ENCODE measurements at places on chromosomes 3 and 15.

GRCh38 chr3:183892610-183893214 lies 8.0 kb upstream of the PARL start:
- DNase-seq: no peak

DNA sequence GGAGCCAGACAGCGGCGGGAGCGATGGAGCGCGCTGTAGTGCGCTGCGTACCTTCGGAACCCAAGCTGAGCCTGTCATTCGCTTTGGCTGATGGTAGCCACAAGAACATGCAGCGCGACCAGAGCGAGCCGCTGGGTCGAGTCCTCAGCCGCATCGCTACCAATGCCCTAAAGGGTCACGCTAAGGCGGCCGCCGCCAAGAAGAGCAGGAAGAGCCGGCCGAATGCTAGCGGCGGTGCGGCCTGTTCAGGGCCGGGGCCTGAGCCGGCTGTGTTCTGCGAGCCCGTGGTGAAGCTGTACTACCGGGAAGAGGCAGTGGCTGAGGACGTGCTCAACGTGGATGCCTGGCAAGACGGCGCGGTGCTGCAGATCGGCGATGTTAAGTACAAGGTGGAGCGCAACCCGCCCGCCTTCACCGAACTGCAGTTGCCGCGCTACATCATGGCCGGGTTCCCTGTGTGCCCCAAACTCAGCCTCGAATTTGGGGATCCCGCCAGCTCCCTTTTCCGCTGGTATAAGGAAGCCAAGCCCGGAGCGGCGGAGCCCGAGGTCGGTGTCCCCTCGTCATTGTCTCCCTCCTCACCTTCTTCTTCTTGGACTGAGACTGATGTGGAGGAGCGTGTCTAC lies 498 bp downstream of the PDE12 start:
- DNase-seq: no peak

DNA sequence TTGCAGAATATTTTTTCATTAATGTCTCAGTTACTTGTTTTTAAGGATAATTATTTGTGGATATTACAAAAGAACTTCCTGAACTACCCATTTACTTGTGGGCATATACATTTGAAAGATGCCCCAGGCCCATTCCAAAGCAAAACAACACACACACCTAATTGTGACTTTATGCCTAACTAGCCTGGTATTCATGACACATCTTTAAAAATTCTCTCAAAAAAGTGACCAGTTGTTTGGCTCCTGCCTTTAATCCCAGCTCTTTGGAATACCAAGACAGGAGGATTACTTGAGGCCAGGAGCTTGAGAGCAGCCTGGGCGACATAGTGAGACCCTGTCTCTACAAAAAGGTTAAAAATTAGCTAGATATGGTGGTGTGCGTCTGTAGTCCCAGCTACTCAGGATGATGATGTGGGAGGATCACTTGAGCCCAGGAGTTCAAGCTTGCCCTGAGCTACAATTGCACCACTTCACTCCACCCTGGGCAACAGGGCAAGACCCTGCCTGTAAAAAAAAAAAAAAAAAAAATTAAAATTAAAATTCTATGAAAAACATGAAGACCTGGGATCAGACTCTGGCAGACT lies 51.7 kb upstream of the SLC4A7 start:
- DNase-seq: no peak

- no peak for DNase-seq
These were observed 208.9 kb upstream of the TPM1 start for GRCh38 chr15:62833646-62834045.

- no peak for DNase-seq
These were observed 57.6 kb downstream of the GALK2 start for GRCh38 chr15:49227602-49228001.

DNA sequence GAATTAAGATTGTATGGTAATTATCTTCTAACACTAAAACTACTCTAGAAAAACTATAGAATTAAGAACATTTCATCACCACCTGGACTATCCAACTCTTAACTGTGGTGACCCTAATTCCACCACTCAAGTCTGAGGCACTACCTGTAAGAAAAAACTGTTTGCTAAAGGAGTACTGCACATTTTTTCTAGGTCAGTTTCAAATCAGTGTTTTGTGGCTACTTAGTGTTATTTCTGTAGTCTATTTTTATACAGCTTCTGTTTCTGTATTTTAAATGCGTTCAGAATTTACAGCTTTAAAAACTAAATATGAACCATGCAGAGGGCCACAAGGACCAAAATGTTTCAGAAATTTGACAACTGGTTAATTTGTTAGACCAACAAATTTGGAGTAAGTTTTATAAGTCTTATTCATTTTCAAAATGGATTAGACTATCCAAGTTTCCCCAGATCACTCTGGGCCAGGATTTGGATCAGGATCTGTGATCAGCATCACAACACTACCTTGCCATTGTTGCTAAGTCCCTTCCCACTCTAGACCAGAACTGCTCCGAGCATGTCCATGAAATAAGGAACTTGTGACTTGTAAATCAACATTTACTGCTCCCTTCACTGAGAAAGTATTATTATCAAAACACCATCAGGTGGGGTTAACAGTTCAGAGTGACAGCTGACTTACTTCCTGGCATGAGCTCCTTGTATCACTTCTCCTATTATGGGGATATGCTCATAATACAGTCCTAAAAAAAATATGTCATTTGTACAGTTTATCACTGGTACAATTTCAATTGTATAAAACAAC lies 8.6 kb downstream of the GLT8D1 start:
- DNase-seq: no peak

DNA sequence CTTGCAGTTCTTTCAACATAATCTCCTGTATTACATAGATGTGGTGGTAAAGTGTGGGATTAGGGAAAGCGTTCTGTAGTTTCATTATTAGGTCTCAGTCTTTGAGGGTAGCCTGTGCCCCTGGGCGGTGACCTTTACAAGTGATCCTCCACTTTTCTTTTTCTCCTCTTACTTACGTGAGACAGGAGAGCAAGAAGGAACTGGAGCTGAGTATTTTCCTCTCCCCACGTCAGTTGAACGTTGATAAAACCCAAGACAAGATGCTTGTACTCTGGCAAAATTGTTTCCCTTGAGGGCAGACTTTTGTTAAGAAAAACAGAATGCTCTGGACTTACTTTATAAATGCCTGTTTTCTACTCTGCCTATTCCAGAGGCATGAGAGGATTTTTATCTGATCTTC lies 378.7 kb downstream of the ZNF385D start:
- DNase-seq: no peak

- DNase-seq: no peak
These were observed 47.4 kb upstream of the PCSK6 start for GRCh38 chr15:101536875-101537405.

DNA sequence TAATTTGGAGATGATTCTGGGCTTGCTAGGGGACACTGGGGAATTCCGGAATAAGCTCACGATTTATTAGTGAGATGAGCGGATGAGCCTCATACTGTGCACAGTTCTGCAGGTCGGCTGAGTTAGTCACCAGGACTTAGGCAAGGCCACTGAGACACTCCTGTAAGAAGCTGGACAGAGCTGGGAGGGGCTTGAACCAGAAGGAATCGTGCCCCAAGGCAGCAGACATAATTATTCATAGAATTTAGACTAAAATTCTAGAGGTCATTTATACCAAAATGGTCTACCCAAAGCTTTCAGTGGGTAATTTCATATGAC lies 121.4 kb downstream of the VGLL4 start:
- no peak for DNase-seq

DNA sequence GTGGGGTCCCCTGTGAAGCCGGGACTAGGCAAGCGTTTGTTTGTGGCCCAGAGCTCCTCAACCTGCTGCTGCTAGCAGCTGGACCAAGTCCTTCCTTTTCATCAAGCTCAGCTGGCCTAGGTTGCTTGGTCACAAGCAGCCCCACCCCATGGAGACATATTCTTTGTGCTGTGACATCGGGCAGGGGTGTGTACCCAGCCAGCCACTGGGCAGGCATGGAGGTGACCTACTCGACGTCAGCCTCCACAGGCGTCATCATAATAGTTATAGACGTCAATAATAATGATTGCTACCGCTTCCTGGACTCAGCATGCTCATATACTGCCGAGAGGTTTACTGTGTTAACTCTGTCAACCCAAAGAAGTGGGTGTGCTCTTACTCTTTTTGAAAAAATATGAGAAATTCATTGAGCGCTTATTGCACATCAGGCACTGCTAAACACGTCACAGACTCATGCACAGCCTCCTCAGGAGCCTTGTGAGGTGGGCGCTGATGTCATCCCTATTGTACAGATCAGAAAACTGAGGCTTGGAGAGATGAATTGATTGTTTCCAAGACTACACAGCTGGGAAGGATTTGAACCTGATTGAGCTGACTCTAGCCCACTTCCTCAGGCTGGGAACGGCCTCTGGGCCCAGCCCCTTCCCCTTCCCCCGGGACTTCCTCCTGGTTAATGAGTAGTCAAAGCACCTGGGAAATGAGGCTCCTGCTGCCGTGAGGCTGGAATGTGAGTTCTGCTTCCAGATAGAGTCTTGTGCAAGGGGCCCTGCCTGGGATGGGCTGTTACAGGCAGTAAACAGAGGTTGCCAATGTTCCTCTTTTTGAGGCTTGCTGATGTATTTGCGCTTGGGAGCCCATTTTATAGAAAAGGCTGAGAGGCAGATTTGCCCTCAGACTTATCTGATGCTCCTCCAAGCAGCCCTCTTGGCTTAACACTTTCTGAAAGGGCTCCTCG lies 16.2 kb downstream of the SLC6A6 start:
- no peak for DNase-seq

GRCh38 chr15:86906376-86906775 lies 826.7 kb downstream of the AGBL1 start:
- no peak for DNase-seq

DNA sequence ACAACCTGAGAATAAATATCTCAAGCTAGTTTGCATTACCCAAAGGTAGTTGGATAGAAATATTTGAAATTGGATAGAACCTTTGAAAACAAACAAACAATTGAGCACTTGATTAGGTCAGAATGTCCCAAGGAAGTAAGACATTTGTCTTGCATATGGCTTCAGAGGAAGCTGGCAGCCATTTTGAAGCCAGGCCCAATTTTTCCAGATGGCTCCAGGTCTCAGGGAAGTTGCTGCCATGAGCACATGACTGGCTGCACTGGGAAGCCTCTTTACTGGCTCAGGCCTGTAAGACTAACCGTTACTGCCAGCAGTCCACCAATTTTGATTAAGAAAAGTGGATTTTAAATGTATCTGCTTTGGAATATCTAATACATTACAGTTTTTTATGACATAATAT lies 448.9 kb upstream of the DPH6 start:
- no peak for DNase-seq

DNA sequence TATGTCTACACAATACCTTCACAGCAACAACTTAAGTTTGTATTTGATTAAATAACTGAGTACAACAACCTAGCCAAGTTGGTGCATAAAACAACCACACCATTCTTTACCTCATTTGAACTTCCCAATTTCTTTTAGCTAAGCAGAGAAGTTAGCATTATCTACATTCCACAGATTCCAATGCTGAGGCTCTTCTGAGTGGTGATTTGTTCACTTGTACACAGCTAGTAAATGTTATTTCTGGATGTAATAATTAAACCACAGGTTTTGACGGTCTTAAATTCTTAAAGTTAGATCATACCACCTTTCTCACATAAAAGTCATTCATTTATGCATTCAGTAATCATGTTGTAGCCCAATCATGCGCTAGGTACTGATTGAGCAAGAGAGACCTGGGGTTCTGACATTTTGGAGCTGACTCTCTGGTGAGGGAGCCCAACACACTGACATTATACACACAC lies 102.5 kb downstream of the SST start:
- peak; percentile 76 for DNase-seq

DNA sequence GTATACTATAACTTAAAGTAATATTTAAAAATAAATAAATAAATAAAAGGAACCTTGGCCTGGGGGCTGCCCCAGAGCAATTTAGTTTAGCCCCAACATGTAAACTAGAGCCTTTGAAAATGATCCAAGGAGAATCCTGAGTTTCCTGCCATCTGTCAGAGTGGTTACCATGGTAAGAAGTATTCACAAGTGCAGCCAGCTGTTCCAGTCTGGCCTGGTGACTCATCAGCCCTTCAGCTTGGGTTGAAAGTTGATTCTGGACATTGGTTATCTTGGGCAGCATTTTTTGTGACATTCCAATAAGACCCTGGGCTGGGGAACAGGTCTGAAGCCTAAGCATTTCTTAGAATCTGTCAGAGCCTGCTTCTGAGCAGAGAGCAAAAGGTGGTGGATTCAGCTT lies 72.7 kb upstream of the LRTM1 start:
- DNase-seq: peak; percentile 59

GRCh38 chr15:57165992-57166391 lies 210.3 kb upstream of the CGNL1 start:
- DNase-seq: no peak

DNA sequence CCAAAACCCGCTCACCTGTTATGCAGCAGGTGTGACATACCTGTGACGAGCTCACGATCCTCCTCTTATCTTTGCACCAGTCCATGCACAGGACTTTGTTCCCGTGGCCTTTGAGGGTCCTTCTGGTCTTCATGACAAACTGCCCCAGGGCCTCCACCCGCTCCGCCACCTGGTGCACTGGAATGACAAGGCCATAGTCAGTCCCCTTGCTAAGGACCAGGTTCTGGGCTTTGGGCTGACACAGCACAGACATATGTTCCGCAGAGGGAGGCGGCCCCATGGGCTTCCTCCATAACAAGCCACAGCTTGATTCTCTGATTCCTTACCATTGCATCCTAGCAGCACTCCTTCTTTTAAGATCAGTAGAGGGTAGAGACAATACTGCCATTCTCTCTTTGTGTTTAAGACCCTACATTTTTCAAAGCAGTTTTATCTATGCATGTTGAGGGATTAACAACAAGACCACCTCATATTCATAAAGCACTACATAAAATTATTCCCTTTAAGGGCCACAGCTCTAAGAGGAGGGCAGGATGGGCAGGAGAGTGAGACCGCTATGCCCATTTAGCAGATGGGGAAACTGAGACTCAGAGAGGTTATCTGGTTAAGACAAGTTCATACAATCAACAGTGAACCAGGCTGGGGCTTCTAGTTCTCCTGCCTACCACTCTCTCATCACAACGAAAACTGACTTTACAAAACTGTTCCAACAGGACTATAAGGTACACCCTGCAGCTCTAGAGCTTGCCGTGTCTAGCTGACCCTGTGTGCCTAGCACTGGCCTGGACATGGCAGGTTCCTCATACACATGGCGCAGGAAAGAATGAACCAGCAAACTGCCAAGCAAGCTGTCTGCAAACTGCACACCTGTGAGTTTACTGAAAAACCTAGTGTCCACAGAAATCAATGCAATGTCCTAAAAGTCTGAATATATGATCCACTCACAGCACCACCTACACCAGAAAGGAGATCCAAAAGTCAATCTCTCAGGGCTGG lies 37.0 kb downstream of the GNB5 start:
- no peak for DNase-seq

DNA sequence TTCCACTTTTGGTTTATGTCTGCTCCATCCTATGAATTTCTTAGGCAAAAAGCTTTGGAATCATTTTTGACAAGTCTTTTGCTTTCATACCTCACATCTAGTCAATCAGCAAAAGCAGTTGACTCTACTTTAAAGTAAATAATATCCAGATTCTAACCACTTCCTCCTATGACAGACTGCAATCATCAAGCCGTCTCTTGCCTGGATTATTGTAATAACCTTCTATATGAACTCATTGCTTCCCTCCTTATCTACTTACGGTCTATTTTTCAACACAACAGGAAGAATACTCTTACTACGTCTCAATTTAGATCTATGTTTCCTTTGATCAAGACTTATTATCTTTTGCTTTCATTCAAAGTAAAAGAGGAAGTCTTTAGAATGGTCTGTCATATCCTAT lies 20.7 kb downstream of the CLDN1 start:
- DNase-seq: no peak

- DNase-seq: no peak
These were observed 41.9 kb upstream of the SEMA4B start for GRCh38 chr15:90159213-90159612.

Data from AG04449 (cell line).